ENCODE measurements at places on chromosomes 6 and 20. TPM values are rescaled to one million over a fixed set of nuclear protein-coding genes. Genes with fewer than 3 reads are reported as not detected.

- peak; percentile 79 for DNase-seq
These were observed 10.9 kb downstream of the ZNF217 start for GRCh38 chr20:53582574-53583351.

The KCNK16 gene
- polyA plus RNA-seq: not detected

DNA sequence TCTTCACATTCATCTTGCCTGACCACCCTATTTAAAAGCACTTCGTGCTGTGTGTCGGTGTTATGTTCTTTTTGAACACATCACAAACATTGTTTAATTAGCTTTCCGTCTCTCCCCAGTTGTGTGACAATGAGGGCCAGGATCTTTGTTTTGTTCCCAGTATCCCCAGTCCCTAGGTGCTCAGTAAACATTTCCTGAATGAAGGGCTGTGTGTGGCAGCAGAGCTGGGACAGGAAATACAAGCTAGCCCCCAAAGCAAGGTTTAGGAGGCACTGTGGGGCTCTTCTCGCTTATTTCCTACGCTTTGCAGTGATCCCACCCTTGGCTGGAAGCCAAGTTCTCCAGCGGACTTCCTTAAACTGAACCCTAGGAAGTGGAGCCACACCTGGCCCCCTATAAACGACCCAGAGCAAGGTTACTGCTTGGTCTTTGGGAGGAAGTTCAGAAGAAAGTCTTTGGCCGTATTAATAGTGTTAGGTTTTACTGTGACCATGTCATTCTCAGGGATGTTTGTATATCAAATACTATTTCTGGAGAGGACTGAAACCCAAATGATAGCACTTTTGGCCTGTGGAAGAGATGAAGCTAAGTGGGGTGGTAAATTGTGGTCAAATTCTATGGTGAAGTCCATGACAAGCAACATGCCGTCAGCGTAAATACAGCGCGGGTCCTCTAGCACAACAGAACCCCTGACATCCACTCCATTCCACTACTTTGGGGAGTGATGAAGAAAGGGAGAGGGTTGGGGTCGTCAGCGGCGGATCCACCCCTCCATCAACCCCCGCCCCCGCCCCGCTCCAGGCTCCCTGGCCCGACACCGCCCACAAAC is 570 bp upstream of the FANCE start:
- DNase-seq: no peak

The HRH3 gene
- polyA plus RNA-seq: not detected

- no peak for DNase-seq
These were observed 77.5 kb upstream of the BEND3 start for GRCh38 chr6:107192830-107193229.

DNA sequence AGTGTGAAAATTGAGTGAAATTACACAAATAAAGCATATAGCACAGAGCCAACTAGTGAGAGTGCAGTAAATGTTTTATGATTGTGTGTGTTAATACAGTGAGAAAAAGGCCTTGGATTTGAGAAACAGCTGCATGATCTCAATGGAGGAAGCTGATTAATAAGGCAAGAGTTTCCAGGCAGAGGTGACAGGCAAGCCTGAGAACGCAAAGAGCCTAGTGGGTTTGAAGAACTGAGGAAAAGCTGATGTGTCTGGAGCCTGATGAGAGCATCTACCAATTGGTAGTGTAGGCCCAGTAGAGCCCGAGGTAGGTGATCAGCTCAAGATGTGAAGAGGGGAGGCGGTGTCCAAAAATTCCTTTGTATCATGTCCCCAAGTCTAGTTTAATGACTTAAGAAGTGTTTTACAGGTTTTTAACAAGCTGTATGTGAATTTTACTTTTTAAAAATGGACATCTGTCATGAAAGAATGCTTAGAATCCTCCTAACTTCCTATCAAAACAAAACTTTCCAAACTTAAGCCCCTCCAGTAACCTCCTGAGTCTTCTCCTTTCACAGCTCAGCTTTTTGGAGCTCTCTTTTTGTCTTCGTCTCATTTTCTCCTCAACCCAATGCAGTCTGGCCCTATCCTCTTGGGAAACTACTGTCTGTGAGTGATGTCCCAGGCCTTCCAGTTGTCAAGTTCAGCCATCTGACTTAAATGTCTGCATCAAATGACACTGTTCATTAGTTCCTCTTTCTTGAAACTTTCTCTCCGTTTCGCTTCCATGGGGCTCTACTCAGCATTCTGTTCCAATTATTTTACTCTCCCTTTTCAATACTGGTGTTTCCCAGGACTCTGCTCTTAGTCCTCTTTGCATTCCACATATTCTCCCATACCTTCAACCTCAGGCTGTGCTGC is 1.2 kb downstream of the CDC40 start:
- no peak for DNase-seq

The BTBD3 gene
- polyA plus RNA-seq: 22.2 TPM

GRCh38 chr6:170179616-170180324 is 111.1 kb downstream of the DLL1 start:
- no peak for DNase-seq

DNA sequence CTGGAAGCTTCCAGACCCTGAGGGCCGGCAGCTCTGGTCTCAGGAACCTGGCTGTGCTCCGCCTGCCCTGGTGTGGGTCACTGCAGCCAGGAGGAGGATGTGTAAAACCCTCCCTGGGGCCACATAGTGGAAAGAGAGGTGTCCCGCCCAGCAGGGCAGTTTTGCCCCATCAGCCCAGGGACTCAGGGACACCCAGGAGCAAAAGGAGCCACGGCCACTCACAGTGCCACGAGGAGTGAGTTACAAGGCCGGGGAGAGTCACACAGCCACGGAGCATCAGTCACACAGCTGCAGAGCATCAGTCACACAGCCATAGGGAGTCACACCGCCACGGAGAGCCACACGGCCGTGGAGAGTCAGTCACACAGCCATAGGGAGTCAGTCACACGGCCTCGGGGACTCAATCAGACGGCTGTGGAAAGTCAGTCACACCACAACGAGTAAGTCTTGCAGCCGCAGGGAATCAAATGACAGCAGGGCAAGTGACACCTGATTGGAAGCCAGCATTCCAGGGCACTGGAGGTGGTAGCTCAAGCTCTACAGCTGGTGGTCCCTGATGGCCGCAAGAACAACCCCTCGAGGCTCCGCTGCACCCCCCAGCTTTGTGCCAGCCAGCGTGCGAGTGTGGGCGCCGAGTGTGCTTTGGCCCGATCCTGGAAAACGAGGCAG is 60.9 kb downstream of the DLL1 start:
- no peak for DNase-seq

The WFDC5 gene
- not detected for polyA plus RNA-seq

The CEP57L1 gene
- 5.4 TPM for polyA plus RNA-seq

The PCMTD2 gene
- 18.0 TPM for polyA plus RNA-seq
